Subcutaneous adipose tissue (tissue), 4 donors: ENCODE measurements at places on chromosomes 5 and 9. TPM values are rescaled to one million over a fixed set of nuclear protein-coding genes. Genes with fewer than 3 reads are reported as not detected.

SNX2 gene
- 78.6 TPM for total RNA-seq

QRFP gene
- not detected for total RNA-seq

MTMR12 gene
- total RNA-seq: 48.9 TPM

LIX1 gene
- not detected for total RNA-seq

LEAP2 gene
- 4.2 TPM for total RNA-seq
